ENCODE measurements at places on chromosomes 2 and 18.
A peak's percentile ranks its signal among the peaks of the same experiment; 100 is the strongest.

- H3K4me1 ChIP-seq, result peaks cover 31% of the 10 kb centered on the region
- DNase-seq, result no peak
- H3K27me3 ChIP-seq, result no peaks in the 10 kb centered on the region
- H3K36me3 ChIP-seq, result no peaks in the 10 kb centered on the region
Observed at GRCh38 chr2:19746137-19746600, 155.6 kb downstream of the TTC32 start.

DNA sequence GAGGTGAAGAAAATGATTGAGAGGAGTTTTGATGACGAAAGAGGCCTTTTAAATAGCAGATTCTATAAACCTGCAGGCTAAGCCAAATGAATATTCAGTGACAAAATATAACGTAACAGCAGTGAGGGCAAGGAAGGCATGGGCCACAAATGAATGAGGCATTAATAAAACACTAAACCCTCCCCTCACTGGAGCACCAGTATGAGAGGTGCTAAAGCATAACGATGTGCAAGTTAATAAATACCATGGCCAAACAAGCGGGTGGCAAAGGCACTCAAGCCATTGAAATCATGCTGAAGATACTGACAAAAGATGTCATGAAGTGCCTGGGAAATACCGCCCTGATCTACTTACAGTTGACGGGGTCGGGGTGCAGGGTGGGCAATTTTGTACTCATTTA, 30.2 kb upstream of the LONRF2 start:
- peaks cover 9% of the 10 kb centered on the region for H3K27me3 ChIP-seq
- H3K36me3 ChIP-seq, result no peaks in the 10 kb centered on the region
- no peaks in the 10 kb centered on the region for H3K4me1 ChIP-seq
- H3K4me3 ChIP-seq, result no peak overlapping the region
- H3K27ac ChIP-seq, result no peak overlapping the region

GRCh38 chr2:205984381-205984780, 101.6 kb downstream of the INO80D start:
- DNase-seq, result no peak
- no peaks in the 10 kb centered on the region for H3K27me3 ChIP-seq
- H3K4me1 ChIP-seq, result no peaks in the 10 kb centered on the region
- no peaks in the 10 kb centered on the region for H3K36me3 ChIP-seq

DNA sequence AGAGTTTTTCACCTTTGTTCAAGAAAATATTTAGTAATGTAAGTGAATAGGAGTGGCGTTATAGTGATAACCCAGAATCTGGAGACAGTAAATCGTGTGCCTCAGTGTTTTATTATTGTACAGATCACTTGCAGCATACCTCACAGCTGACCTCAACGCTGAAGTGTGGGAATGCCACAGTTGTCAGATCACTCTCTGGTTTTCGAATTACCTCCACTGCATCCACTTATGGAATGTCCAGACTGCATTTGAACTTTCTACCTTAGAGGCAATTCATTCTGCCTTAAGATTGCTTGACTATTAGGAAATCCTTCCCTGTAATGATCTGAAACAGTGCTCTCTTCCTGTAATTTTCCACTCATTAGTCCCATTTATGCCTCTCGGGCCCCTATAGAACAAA, 164.5 kb upstream of the ALPP start:
- no peak overlapping the region for H3K4me3 ChIP-seq
- no peak for DNase-seq
- H3K4me1 ChIP-seq, result no peaks in the 10 kb centered on the region
- H3K36me3 ChIP-seq, result peaks cover 10% of the 10 kb centered on the region
- H3K27me3 ChIP-seq, result no peaks in the 10 kb centered on the region
- H3K27ac ChIP-seq, result no peak overlapping the region

DNA sequence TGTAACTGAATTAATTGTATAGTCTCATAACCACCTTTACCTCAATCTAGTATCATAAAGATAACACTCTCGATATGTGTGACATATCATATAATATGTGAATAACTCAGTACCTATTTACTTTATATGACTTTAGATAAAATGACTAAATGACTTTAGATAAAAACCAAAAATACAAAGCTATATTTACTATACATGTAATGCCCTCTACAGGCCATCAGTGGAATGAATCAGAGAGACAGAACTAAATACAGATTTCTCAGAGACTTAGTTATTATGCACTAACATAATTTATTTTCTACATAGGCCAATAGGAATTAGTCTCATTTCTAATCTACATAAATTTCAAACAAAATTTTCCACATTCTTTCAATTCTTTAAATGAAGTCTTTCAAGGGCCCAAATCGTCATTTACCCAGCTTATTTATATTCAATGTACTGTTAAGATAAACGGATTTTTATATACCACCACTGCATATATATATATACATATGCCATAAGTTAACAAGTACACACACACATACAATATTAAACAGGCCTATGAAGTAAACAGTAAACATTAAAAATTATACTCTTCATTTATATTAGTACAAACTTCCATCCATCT, 219.9 kb downstream of the EXOC6B start:
- no peak overlapping the region for H3K27ac ChIP-seq
- H3K27me3 ChIP-seq, result no peaks in the 10 kb centered on the region
- H3K4me3 ChIP-seq, result no peak overlapping the region
- no peaks in the 10 kb centered on the region for H3K4me1 ChIP-seq

GRCh38 chr2:188523919-188524318, 232.2 kb downstream of the GULP1 start:
- no peaks in the 10 kb centered on the region for H3K36me3 ChIP-seq
- no peaks in the 10 kb centered on the region for H3K4me1 ChIP-seq
- no peaks in the 10 kb centered on the region for H3K27me3 ChIP-seq
- DNase-seq, result no peak
- H3K4me3 ChIP-seq, result no peak overlapping the region

GRCh38 chr2:64212801-64213321, 68.6 kb upstream of the PELI1 start:
- H3K36me3 ChIP-seq, result no peaks in the 10 kb centered on the region
- H3K27ac ChIP-seq, result no peak overlapping the region
- H3K4me3 ChIP-seq, result no peak overlapping the region
- no peaks in the 10 kb centered on the region for H3K4me1 ChIP-seq
- no peaks in the 10 kb centered on the region for H3K27me3 ChIP-seq

DNA sequence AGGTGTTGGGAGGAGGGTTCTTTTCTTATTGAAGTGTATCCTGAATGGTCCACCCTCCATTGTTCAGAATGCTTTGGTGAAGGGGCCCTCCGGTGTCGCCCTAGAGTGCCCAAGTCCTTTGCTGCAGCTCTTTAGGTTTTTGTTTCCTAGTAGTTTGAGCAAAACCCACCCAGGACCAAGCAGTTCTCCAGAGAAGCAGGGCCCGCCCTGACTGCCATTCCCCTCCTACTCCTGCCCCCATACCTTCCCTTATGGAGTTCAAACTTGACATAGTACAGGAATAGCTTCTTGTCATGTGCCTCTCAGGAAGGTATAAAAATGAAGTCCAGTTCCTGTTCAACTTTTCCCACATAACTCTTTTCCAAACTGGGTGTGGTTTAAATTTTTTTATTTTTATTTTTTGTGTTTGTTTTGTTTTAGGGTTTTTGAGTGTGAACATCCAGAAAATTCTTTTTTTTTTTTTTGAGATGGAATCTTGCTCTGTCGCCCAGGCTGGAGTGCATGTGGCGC, 5.6 kb downstream of the MERTK start:
- no peak for DNase-seq
- H3K36me3 ChIP-seq, result no peaks in the 10 kb centered on the region
- peaks cover 86% of the 10 kb centered on the region for H3K4me1 ChIP-seq
- no peaks in the 10 kb centered on the region for H3K27me3 ChIP-seq

GRCh38 chr2:33660416-33661123, 61.5 kb upstream of the FAM98A start:
- no peaks in the 10 kb centered on the region for H3K27me3 ChIP-seq
- no peak overlapping the region for H3K4me3 ChIP-seq
- H3K36me3 ChIP-seq, result no peaks in the 10 kb centered on the region
- no peak for DNase-seq

- H3K4me1 ChIP-seq, result no peaks in the 10 kb centered on the region
- no peaks in the 10 kb centered on the region for H3K27me3 ChIP-seq
- peaks cover 87% of the 10 kb centered on the region for H3K36me3 ChIP-seq
- H3K4me3 ChIP-seq, result no peak overlapping the region
- no peak overlapping the region for H3K27ac ChIP-seq
Observed at GRCh38 chr2:171787333-171788072, 100.2 kb downstream of the DYNC1I2 start.

DNA sequence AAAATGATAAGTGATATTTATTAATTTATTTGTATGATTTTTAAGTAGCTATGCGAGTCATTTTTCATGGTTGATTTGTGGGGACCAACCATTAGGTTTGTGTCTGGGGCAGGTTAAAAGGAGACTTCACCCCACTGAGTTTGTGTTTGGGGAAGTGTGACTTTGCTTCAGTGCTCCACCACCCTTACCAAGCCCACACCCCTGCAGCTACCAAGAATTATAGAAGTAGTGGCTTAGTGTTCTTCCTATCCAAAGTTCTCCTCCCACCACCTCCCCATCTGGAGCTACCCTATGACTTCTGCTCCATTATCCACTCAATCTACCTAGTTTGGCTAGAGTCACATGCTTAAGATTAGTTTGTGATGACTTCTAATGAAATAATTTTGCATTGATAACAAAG, 182.1 kb upstream of the ZEB2 start:
- no peak overlapping the region for H3K4me3 ChIP-seq
- H3K36me3 ChIP-seq, result no peaks in the 10 kb centered on the region
- H3K27me3 ChIP-seq, result no peaks in the 10 kb centered on the region

DNA sequence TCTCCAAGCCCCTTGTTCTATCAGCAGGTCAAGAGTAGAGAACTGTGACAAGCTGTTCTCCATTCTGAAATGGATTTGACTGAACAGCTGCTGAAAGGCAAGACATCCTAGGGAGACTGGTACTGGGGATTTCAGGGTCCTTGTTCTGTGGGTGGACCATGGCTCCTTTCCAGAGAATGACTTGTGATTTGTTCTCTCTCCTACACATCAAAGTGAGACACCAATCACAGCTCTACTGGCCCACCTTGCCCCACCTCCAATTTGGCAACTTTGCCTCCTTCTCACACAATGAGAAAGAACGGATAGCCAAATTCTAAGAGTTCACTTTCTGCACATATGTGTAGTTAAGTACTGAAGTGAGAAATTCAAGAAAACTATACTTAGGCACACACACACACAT, 67.4 kb downstream of the BCL11A start:
- DNase-seq, result no peak
- H3K4me1 ChIP-seq, result no peaks in the 10 kb centered on the region
- H3K27me3 ChIP-seq, result peaks cover 3% of the 10 kb centered on the region
- no peak overlapping the region for H3K4me3 ChIP-seq
- H3K36me3 ChIP-seq, result no peaks in the 10 kb centered on the region
- H3K27ac ChIP-seq, result no peak overlapping the region

DNA sequence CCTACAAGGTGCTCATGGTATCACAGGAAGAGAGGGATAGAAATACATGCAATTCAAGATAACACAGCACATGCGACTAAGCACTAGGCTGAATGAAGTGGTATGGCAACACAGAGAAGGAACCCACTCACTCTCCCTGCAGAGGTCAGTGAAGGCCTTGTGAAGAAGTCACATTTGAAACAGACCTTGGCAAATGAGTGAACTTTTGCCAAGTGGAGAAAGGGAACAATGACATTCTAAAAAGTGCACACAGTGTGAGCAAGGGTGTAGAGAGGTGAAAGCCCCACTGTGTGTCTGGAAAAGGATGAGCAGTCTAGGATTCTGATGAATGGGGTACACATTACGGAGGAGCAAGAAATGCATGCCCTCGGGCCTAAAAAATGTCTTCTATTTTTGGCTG, 23.3 kb downstream of the KLF7 start:
- no peaks in the 10 kb centered on the region for H3K36me3 ChIP-seq
- DNase-seq, result no peak
- no peaks in the 10 kb centered on the region for H3K27me3 ChIP-seq
- peaks cover 74% of the 10 kb centered on the region for H3K4me1 ChIP-seq
- H3K4me3 ChIP-seq, result no peak overlapping the region
- H3K27ac ChIP-seq, result peak overlapping the region; percentile 100

DNA sequence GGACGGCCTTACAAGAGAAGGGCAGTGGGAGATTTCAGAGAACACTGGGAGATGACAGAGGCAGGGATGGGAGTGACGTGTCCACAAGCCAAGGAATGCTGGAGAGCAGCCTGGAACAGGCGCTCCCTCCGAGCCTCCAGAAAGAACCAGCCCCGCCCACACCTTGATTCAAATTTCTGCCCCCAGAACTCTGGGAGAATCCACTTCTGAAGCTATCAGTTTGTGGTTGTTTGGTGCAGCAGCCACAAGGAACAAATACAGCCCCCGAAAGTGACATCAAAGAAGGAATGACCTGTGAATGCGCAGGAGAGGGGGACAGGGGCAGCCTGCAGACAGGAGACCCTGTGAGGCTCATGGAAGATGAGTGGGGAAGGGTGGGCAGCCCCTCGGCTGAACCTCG, 67.3 kb downstream of the TWIST2 start:
- DNase-seq, result no peak
- no peaks in the 10 kb centered on the region for H3K4me1 ChIP-seq
- no peak overlapping the region for H3K4me3 ChIP-seq
- H3K27me3 ChIP-seq, result no peaks in the 10 kb centered on the region
- H3K27ac ChIP-seq, result no peak overlapping the region
